ENCODE measurements at places on chromosomes 3 and 15. TPM values are rescaled to one million over a fixed set of nuclear protein-coding genes. Genes with fewer than 3 reads are reported as not detected.

The PCSK6 gene
- total RNA-seq: 2.3 TPM

The ECE2 gene
- not detected for total RNA-seq

The VIPR1 gene
- 5.6 TPM for total RNA-seq

The HTR3E gene
- total RNA-seq: not detected

The SPTBN5 gene
- 1.7 TPM for total RNA-seq

DNA sequence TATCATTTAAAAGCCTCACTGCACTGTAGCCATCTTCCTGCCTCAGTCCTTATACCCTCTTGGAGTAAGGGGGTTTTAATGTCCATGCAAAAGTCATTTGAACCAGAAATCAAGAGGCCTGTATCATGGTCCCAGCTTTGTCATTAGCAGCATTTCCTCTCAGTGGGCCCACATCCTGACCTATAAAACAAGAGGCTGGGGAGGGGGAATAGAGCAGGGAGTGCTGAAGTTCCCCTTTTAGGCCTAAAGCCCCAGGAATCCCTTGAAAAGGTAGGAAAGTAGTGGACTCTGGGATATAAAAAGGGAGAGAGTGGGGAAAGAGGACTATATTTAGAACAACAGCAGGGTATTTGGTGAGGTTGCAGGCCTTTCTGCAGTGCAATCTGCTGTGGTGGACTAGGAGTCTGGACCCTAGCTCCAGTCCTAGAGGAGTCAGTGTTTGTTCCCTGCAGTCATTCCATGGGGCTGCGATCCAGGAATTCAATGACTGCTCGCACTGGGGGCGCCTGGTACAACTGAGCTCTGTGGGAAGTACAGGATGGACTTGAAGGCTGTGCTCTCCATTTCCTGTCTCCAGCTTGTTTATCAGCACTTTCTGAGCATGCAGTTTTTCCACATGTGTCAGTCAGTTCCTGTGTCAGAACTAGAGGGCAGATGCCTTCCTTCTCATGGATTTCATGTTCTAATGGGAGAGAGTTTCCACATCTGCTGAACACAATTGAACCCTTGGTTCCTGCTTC lies 46.8 kb downstream of the PDHB start:
- no peak overlapping the region for H3K27ac ChIP-seq
- no peaks in the 10 kb centered on the region for H3K4me1 ChIP-seq
- H3K4me3 ChIP-seq: no peak overlapping the region
- H3K36me3 ChIP-seq: peaks cover 12% of the 10 kb centered on the region

Measured in activated T-cell treated with anti-CD3 and anti-CD28 coated beads, Interleukin-2, amount 50 U/mL, for 72 hours (primary cell).